ENCODE measurements at places on chromosomes 1 and 21. TPM values are rescaled to one million over a fixed set of nuclear protein-coding genes. Genes with fewer than 3 reads are reported as not detected.

The TRIM58 gene
- total RNA-seq = 0.50 TPM

The SLC45A3 gene
- total RNA-seq = 28.8 TPM

The HRNR gene
- not detected for total RNA-seq

The MAP10 gene
- total RNA-seq = 1.2 TPM

The FAM72C gene
- not detected for total RNA-seq

DNA sequence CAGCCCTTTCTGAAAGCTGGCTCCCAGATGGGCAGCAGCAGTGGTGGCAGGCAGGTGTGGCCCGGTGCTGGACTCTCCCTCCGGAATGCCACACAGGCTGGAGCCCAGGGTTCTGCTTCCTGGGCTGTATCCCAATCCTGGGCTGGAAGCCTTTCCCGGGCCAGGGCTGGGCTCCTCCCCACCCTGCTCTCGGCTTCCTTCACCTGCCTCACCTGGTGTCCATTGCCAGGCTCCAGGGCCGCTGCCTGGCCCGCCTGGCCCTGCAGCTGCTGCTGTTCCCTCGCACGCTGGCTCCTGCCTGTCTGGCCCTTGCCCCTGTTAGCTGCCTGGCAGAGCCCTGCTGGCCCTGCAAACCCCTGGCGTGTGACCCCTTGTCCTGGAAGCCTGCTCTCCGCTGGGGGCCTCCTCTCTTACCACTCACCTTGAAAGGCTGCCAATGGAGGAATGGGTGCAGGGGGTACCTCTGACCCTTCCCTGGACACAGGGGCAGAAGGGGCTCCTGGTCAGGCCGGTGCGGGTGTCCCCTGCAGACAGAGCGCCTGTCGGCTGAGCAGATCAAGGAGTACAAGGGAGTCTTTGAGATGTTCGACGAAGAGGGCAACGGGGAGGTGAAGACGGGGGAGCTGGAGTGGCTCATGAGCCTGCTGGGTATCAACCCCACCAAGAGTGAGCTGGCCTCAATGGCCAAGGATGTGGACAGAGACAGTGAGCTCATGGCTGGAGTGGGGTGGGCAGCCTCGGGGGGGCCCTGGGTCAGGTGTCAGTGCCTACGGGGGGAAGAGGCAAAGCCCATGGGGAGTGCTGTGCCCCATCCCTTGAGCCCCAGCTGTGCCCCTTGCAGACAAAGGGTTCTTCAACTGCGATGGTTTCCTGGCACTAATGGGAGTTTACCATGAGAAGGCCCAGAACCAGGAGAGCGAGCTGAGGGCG is 1.1 kb downstream of the CALML6 start:
- H3K4me3 ChIP-seq = no peak overlapping the region
- no peaks in the 10 kb centered on the region for H3K36me3 ChIP-seq
- H3K27ac ChIP-seq = no peak overlapping the region
- DNase-seq = no peak

GRCh38 chr1:107512836-107513235 is 372.0 kb downstream of the NTNG1 start:
- no peak overlapping the region for H3K27ac ChIP-seq
- DNase-seq = no peak

DNA sequence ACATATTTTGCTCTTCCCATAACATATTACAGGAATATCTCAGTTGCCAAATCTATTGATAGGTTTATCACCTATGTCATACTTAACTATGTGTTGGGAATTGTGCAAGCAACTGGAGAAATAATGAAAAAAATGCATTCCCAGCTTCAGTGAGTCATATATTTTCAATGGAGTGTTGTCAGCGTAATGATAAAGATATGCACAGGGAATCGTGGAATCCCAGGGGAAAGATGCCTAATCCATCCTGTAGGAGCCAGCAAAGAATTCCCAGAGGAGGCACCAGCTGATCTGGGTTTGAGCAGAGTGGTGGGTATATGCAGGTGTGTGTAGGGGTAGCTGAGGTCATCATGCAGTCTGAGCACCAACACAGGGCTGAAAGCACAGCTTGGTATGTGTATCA is 213.3 kb upstream of the DAB1 start:
- no peak for DNase-seq
- H3K4me3 ChIP-seq = no peak overlapping the region
- H3K4me1 ChIP-seq = no peaks in the 10 kb centered on the region
- no peaks in the 10 kb centered on the region for H3K27me3 ChIP-seq
- no peaks in the 10 kb centered on the region for H3K36me3 ChIP-seq
- H3K27ac ChIP-seq = no peak overlapping the region

DNA sequence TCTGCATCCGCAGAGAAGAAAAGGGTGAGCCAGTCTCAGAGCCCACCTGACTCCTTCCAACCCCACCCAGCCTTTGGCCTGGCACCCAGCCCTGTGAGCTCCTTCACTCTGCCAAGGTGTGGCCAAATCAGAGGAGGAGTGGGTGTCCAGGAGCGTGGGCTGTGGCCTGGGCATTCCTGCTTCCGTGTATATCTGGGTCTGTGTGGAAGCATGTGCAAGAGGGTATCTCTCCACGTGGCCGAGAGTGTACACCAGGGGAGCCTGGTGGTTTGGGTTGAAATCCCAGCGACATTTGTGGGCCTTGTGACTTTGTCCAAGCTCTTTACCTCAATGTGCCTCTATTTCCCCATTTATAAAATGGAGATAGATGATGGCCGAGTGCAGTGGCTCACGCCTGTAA is 29.8 kb downstream of the CDCP2 start:
- H3K4me1 ChIP-seq = peaks cover 9% of the 10 kb centered on the region
- DNase-seq = no peak
- no peaks in the 10 kb centered on the region for H3K27me3 ChIP-seq
- no peak overlapping the region for H3K4me3 ChIP-seq

GRCh38 chr21:38229260-38229877 is 27.4 kb upstream of the KCNJ15 start:
- H3K36me3 ChIP-seq = no peaks in the 10 kb centered on the region
- H3K27ac ChIP-seq = no peak overlapping the region
- H3K27me3 ChIP-seq = no peaks in the 10 kb centered on the region
- no peak overlapping the region for H3K4me3 ChIP-seq

GRCh38 chr1:218219460-218219859 is 65.6 kb upstream of the RRP15 start:
- no peak overlapping the region for H3K4me3 ChIP-seq
- H3K36me3 ChIP-seq = no peaks in the 10 kb centered on the region
- H3K27ac ChIP-seq = no peak overlapping the region
- no peak for DNase-seq
- no peaks in the 10 kb centered on the region for H3K27me3 ChIP-seq

GRCh38 chr1:156804572-156805243 is 11.9 kb downstream of the SH2D2A start:
- DNase-seq = no peak
- H3K27me3 ChIP-seq = no peaks in the 10 kb centered on the region
- no peak overlapping the region for H3K27ac ChIP-seq
- peaks cover 46% of the 10 kb centered on the region for H3K36me3 ChIP-seq

DNA sequence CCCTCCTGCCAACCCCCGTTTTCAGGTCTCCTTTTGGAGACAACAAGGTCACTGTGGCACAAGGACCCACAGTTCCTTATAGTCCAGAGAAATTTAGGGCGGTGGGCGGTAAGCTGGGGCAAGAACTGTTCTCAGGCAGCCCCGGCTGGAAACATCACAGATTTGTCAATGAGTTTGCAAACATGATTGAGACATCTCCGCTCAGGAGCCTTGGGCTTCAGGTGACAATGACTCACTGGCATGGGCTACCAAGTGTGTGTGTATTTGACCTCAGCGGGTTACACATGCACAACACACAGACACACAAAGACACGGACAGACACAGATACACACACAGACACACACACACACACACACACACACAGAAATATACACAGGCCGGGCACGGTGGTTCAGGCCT is 58.2 kb upstream of the ABCG1 start:
- no peak overlapping the region for H3K4me3 ChIP-seq
- no peaks in the 10 kb centered on the region for H3K27me3 ChIP-seq
- DNase-seq = peak; percentile 13
- peaks cover 23% of the 10 kb centered on the region for H3K4me1 ChIP-seq
- no peak overlapping the region for H3K27ac ChIP-seq

DNA sequence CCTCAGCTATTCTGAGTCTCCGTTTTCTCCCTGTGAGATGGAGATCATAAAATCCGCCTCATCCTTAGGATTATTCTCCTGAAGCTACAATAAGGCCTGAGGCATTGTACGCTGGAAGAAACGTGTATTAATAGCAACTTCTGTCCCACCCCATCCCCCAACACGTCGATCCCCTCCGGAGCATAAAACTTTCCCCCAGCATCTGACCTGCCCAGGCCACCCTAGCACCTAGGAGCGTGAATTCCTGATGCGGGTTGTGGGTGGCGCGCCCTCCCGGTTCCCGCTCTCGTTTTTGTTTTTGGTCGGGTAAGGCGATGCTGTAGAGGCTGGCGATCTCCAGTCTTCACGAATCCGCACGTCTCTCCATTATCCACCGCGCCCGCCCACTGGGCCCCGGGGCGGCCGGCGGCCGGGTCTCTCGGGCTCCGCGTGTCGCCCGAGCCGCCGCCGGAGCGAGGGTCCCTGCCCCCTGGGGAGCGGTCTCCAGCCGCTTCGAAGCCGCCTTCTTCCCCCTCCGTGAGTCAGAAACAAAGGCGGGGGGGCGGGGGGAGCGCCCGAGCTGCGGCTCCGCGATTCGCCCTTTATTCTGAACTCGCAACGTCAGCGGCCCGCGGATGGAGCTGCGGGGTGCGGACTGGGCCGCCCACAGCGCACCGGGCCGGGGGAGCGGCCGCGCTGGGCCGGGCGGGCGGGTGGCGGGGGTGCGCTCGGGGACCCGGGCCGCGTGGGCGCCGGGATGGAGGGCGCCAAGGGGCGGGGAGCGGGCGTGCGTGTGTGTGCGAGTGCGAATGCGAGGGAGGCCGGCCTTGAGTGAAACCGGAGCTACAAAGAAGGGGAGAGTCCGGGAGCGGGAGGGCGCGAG is at the start of gene PLEKHO1:
Gene PLEKHO1 (plus strand): TSS at position 646 of the 862 bp plus-strand sequence. CDS start 342 bp downstream, outside the sequence.
- H3K36me3 ChIP-seq = peaks cover 11% of the 10 kb centered on the region
- peak within 1 kb of the TSS; percentile 79 for H3K4me3 ChIP-seq
- peaks cover 32% of the 10 kb centered on the region for H3K4me1 ChIP-seq
- no peaks in the 10 kb centered on the region for H3K27me3 ChIP-seq
- peak; percentile 71 for DNase-seq
